ENCODE measurements at places on chromosomes 16 and 17.

- no peak for DNase-seq
Measured at GRCh38 chr16:15970743-15971439, 21.5 kb downstream of the ABCC1 start.

- no peak for DNase-seq
Measured at GRCh38 chr16:23523876-23524385, 13.6 kb upstream of the GGA2 start.

DNA sequence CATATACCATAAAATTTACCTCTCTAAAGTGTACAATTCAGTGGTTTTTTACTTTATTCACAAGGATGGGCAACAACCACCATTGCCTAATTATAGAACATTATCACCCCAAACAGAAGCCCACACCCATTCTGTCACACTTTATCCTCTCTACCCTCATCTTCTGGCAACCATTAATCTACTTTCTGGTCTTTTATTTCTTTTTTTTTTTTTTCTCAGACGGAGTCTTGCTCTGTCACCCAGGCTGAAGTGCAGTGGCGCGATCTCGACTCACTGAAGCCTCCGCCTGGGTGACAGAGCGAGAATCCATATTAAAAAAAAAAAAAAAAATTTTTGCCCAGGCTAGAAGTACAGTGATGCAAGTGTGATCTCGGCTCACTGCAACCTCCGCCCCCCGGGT is 90.7 kb upstream of the CLEC18B start:
- DNase-seq: no peak

DNA sequence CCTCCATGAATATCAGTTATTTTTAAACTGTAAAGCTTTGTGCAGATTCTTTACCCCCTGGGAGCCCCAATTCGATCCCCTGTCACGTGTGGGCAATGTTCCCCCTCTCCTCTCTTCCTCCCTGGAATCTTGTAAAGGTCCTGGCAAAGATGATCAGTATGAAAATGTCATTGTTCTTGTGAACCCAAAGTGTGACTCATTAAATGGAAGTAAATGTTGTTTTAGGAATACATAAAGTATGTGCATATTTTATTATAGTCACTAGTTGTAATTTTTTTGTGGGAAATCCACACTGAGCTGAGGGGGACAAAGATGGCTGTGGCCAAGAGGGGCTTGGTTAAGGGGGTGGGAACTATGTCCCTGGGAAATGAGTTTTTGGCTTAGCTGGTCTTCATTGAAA is 2.3 kb downstream of the CCL11 start:
- DNase-seq: no peak

DNA sequence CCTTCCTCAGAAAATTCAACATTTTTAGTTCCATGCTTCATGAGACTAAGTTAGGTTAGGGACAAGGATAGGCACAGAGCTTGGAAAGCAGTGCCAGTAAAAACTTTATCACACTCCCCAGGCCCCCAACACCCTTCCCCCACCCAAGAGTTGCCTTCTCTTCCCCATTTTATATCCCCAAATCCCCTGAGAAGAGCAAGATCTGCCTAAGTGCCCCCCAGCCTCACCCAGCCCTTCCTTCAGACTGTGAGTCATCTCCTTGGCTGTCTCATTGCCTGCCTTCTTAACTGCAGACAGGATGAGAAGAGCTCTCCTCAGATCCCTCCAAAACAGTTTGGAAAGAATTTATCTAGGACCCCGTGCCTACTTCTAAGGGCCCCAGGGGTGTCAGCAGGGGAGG is 55.8 kb downstream of the NEUROD2 start:
- no peak for DNase-seq

GRCh38 chr16:82439678-82440293 is 187.0 kb upstream of the CDH13 start:
- no peak for DNase-seq

DNA sequence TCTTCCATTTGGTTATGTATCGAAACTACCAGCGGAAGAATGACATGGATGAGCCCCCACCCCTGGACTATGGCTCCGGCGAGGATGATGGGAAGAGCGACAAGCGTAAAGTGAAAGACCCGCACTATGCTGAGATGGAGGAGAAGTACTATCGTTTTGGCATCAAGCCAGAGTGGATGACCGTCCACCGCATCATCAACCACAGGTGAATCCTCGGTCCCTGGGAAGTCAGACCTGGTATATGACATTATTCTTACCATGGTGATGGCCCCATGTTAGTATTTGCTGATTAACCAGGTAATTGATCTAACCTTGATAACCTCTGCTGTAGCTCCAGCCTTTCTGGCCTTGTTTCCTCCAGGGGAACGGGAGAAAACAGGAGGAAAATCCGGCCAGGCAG is 8.5 kb downstream of the CHD3 start:
- DNase-seq: no peak

GRCh38 chr17:61903251-61903650 is 24.5 kb downstream of the INTS2 start:
- no peak for DNase-seq

GRCh38 chr17:4469552-4469951 is 29.1 kb upstream of the SPNS2 start:
- DNase-seq: no peak

- no peak for DNase-seq
Measured at GRCh38 chr16:59392911-59393310, 658.8 kb upstream of the GOT2 start.

DNA sequence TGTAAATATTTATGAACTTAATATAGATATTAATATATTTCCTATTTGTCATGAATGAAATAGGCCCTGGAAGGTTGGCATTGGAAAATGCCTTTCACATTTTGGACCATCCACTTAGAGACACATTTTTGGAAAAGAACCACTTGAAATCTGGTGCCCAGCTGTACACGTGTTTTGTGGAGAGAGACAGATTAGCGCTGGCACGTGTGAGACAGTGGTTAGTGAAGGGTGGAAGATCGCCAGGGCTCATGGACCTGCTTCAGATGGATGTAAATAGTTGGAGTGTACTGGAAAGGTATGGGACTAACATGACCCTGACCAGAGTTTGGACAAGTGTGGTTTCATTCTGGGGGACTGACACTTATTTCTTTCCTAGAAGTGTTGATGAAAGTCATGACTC is 222.9 kb downstream of the PRKCA start:
- no peak for DNase-seq

DNA sequence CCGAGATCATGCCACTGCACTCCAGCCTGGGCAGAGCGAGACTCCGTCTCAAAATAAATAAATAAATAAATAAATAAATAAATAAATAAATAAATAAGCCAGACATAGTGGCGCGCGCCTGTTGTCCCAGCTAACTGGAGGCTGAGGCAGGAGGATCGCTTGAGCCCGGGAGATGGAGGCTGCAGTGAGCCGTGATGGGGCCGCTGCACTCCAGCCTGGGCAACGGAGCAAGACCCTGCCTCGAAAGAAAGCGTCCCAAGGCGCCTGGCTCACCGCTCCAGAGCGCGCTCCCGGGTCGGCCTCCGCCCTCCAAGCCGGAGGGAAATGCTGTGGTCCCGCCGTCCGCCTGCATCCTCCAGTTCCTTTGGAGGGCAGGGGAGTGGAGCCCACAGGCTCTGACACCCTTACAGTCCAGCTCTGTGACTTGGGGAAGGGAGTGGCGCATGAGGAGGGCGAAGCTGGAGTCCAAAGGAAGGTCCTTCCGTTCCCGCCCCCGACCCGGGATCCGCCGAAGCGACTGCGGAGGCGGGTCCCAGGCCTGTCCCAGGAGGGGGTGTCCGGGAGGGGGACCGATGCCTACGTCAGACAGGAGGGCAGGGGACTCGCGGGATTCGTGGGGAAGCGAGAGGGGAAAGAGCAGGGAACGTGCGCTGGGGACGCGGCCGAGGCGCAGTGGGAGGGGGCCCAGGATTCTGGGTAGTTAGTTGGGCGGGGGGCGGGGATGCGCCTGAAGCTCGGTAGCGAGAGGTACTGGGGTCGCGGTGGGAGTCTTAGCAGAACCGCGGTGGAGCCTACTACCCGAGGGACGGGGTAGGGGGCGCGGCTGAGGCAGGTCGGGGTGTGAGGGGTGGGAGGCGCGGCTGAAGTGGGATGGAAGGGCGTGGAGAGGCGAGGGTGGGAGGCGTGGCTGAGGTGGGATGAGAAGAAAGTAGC is 8.4 kb upstream of the TRPV2 start:
- no peak for DNase-seq

DNA sequence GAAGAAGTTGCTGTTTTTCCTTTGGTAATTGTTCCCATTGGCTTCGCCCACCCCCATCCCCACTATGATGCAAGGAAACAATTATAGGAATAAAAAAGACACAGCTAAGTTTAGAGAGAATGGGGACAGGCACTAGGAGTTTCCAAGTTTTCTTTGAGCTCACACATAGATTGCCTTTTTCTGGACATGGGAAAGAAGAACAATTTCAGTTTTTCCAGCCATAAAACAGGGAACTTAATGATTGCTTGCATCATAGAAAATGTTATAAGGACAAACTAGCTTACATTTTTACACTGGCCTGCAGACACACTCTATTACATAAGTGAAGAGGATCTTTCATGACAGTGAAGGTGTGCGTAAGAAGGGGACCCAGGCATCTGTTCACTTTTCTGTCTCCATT is 142.3 kb upstream of the ZFHX3 start:
- DNase-seq: no peak

DNA sequence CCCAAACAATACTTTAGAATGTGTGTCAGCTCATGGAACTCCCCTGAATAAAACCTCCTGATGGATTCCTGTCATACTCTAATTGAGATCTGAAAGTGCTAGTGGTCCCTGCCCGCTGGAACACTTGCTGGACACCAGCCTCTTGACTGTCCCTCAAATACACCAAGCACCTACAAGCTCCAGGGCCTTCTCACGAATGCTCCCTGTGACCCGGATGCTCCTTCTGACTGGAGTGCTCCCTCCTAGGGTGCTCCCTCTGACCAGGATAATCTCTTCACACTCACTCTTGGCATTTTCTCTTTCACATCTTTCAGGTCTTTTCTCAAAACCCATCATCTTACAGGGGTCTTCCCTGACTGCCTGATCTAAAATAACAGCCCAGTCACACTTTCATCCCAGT is 205.9 kb downstream of the SLC39A11 start:
- no peak for DNase-seq

GRCh38 chr17:16948587-16949376 is 23.1 kb downstream of the TNFRSF13B start:
- no peak for DNase-seq

- no peak for DNase-seq
Measured at GRCh38 chr17:50590946-50591737, 30.6 kb downstream of the CACNA1G start.

DNA sequence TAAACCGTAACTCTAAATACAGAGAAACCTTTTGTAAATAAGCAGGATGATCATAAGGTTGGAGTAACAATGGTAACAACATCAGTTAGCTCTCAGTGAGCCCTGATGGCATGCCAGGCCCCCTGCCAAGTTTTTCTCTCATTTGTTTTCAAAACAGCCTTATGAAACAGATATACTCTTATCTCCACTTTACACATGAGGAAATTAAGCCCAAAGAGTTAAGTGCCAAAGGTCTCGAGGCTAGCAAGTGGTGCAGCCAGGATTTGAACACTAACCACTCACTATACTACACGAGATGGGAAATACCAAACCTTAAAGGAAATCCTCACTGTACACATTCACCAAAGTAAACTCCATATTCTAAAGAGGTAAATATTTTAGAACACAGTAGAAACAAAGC is 15.0 kb downstream of the USP31 start:
- no peak for DNase-seq

DNA sequence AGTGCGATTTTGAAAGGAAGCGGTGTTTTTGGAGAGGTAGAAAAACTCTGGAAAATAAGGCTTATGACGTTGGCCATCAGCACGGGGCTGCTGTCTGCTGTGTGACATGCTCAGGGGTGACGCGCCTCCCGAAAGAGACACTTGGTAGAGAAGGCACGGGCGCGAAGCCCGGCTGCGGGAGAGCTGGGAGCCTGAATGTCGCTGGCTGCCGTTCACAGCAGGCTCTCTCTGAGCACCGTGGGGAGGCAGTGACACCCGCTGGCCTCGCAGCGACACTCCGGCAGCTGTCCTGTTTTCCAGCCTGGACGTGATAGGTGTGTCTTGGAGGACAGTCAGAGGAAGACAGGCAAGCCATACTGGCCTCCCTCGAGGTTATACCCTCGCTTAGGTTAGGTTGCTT is 759.1 kb upstream of the RBFOX1 start:
- DNase-seq: no peak

GRCh38 chr17:6753006-6753445 is 2.8 kb upstream of the XAF1 start:
- DNase-seq: peak; percentile 64

- peak; percentile 32 for DNase-seq
Measured at GRCh38 chr16:30032083-30032819, 1.2 kb upstream of the TLCD3B start.

DNA sequence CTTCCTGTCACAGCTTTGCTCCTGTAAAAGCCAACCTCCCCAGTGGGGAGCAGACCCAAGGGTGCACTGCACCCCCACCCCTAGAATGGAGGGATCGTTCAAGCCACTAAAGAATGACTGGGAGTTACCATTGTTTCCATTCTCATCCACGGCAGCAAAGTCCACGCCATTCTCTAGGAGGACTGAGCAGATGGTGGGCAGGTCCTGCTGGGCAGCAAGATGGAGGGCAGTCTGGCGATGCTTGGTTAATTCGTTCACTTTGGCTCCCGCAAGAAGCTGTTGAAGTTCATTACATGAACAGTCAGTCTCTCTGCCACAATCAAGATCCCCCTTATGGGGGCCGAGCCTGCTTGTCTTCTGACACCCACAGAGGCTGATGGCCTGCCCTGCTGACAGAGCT is 30.8 kb downstream of the CYB5D2 start:
- no peak for DNase-seq

DNA sequence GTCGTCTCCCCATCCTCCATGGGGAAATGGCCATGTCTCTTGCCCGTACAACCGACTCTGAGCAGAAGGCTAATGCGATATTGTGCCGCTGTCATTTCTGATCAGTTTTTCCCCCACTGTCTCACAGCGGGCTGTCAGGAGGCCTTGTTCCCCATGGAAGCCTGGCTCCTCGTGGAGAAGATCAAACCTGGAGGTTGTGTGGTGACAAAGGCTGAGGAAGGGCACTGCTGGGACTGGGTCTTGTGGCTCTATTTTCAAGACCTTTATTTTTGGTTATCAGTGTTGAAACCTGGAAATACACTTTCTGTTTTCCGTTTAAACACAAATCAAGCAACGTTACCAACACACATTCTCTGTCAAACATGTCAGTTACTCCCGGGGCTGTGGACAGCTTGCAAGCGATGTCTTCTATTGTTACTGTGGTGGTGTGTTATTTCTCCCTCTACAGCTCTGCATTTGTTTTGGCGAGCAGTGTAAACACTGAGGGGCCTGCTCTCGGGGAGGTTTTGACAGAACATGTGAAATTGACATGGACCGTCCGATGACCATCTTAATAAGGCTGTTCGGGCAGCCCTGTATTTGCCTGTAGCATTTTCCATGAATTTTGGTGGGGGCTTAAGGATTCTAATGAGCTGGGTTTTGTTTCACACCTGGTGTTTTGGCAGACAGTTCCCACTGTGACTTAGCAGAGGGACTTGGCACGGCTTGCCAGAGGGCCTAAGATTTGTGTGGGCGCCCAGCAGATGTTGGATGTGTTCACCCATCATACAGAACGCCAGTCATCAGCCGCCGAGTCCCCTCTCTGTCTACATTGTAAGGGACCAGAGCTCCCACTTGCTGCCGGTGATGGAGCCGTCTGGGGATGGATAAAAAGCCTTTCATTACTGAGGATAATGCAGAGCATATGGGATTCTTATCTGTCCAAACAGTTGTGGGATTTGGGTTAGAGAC is 12.5 kb downstream of the RBFOX1 start:
- no peak for DNase-seq

Data from stimulated activated CD4-positive, alpha-beta T cell treated with anti-CD3 and anti-CD28 coated beads, Interleukin-2, amount 100 ng/mL, for 4 hours (primary cell).